Activated naive CD4-positive, alpha-beta T cell treated with anti-CD3 and anti-CD28 coated beads, Interleukin-2, amount 50 U/mL, for 16 hours (primary cell): ENCODE measurements at places on chromosomes 2 and 18.

DNA sequence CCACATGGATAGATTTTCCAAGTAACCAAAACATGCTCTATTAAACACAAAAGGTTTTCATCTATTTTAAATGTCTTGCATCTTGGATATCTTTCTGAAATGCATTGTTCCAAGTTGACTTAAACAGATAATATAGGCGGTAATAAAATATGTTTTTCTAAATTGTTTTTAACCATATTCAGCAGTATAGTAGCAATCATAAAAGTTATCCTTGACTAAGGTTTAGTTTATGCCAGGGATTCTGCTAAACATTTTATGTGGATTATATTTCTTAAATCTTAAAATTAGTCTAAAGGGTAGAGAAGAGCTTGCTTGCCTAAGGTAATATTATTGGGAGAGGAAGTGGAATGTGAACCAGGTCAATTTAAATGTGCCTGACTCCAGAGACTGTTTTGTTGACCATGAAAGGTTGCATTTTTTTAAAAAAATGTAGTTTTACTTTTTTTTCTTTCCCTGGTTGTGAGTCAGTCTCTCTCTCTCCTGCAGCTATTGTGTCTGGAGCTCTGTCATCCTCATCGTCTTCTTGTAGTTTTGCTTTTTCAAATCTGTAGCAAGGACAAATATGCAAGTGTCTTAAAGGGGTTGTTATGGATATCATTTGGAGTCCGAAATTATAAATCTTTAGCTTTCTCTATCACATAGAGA lies 309.1 kb upstream of the COL3A1 start:
- DNase-seq = no peak

- DNase-seq = no peak
Observed at GRCh38 chr2:160457588-160457987, 36.0 kb downstream of the RBMS1 start.

GRCh38 chr2:217065695-217066405 lies 206.0 kb upstream of the TNP1 start:
- no peak for DNase-seq

- no peak for DNase-seq
Observed at GRCh38 chr2:85772019-85772745, 18.4 kb downstream of the ATOH8 start.

DNA sequence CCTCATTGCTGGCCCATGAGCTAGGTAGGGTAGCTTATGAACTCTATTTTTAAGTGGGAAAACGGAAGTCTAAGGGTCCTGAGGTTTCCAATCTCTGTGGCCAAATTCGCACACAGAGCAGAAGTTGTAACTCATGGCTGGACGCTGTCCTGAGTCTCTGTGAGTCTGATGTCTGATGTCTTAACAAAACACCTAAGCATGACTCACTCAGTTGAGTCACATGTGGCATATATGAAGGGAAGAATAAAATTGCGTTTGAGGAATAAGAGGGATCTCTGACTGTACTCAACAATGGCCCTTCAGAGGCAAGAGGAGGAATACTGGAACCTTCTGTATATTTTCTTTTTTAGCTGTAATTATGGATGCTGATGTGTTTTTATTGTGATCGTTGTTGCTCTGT lies 569.7 kb downstream of the RIT2 start:
- no peak for DNase-seq

DNA sequence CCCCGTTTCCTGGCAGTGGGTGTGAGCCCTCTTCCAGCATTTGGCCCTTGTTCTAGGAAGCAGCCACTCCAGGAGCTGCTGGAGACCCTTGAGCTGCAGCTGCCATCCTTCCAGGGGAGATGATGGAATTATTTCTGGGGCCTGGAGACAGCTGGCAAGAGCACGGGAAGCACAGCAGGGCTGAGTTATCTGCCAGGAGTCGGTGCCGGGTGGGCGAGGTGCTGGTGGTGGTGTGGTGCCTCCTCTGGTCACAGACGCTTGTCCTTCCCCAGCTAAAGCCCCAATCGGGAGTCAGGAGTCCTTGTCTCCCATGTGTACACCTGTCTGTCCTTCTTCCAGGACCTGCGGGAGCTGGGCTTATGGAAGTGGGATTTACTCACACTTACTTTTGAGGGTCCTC lies 36.0 kb downstream of the DPYSL5 start:
- DNase-seq = no peak

GRCh38 chr2:138779406-138779780 lies 797 bp downstream of the NXPH2 start:
- no peak for DNase-seq

GRCh38 chr2:38093527-38094165 lies 17.7 kb upstream of the CYP1B1 start:
- DNase-seq = no peak

GRCh38 chr18:9016633-9017166 lies 85.8 kb upstream of the NDUFV2 start:
- DNase-seq = no peak

DNA sequence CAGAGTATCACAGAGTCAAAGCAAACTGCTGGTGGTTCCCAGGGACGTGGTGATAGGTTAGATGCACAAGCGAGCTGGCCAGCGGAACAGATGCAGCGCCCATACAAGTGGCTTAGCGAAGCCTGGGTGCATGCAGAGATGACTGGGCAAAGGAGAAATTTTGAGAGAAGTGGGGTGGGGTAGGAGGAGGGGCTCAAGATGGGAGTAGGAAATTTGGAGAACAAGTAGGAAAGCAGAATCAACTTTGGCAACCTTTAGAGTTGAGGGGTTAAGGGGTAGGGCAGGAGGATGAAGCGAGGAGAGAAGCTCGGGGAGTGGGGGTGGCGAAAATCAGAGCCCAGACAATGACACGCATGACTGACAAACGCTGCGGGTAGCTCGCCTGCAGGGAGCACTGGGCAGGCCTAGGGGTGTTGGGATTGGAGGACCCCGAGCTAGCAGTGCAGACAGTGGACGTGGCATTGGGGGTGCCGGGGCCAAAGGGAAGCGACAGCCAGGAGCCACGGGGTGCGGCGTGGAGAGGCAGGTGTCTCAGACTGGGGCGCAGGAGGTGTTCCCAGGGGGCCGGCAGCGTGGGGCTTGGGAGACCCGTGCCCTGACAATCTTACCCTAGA lies 431 bp downstream of the FAM98A start:
- DNase-seq = peak; percentile 36

DNA sequence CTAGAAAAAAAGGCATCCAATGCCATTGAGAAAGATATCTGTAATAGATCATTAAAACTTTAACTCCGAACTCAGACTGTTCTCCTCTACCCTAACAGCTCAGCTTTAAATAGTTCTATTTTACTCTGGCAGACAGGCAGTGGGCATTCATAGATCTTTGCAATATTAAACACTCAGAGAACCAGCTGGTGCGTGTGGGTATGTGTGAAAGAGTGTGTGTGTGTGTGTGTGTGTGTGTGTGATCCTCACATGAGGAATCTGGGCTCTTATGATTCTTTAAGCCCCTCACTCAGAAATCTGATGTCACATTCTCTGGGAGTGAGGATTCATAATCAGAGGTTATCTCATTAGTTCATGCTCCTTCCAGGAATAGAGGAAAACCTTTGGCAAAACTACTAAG lies 144.3 kb downstream of the KCNH7 start:
- no peak for DNase-seq

GRCh38 chr18:34120294-34120693 lies 104.4 kb downstream of the NOL4 start:
- DNase-seq = no peak

DNA sequence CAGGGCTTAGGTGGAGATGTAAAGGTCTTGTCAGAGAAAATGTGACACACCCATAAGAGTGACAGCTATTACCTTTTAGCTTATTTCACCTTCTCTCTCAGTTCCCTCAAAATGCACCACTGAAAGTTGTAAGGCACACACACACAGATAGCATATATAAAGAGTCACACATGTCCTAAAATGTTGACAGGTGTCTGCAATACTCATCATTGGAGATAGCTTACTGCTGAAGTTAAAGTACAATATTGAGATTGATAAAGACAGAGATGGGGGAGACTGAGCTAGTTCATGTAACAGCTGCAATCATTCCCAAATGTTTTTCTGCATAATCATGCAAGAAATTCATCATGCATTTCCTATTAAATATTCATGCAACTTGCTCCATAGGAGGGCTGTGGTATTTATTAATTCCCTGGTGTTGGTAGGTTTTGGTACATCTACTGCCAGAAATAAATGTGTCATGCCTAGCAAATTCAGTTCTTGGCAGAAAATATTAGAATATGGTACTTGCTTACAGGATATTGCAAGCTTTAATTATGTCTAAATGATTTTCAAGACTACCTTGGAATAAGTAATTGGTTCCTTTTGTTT lies 118.8 kb upstream of the RBMS1 start:
- no peak for DNase-seq
